ENCODE measurements at places on chromosomes 2 and 18. TPM values are rescaled to one million over a fixed set of nuclear protein-coding genes. Genes with fewer than 3 reads are reported as not detected.

The LCT gene
- total RNA-seq, result not detected

The MROH2A gene
- total RNA-seq, result not detected

GRCh38 chr2:47310801-47311560, 92.0 kb upstream of the MSH2 start:
- H3K36me3 ChIP-seq, result no peaks in the 10 kb centered on the region
- peak; percentile 85 for DNase-seq
- H3K4me3 ChIP-seq, result no peak overlapping the region
- H3K4me1 ChIP-seq, result peaks cover 27% of the 10 kb centered on the region
- H3K27me3 ChIP-seq, result no peaks in the 10 kb centered on the region

DNA sequence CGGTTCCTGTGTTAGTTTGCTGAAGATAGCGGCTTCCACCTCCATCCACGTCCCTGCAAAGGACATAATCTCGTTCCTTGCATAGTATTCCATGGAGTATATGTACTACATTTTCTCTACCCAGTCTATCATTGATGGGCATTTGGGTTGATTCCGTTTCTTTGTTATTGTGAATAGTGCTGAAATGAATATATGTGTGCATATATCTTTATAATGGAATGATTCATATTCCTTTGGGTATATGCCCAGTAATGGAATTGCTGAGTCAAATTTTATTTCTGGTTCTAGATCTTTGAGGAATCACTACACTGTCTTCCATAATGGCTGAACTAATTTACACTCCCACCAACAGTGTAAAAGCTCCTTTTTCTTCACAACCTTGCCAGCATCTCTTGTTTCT, 255.4 kb upstream of the CDH2 start:
- H3K36me3 ChIP-seq, result no peaks in the 10 kb centered on the region
- no peaks in the 10 kb centered on the region for H3K4me1 ChIP-seq
- no peaks in the 10 kb centered on the region for H3K27me3 ChIP-seq
- DNase-seq, result no peak
- H3K27ac ChIP-seq, result no peak overlapping the region

DNA sequence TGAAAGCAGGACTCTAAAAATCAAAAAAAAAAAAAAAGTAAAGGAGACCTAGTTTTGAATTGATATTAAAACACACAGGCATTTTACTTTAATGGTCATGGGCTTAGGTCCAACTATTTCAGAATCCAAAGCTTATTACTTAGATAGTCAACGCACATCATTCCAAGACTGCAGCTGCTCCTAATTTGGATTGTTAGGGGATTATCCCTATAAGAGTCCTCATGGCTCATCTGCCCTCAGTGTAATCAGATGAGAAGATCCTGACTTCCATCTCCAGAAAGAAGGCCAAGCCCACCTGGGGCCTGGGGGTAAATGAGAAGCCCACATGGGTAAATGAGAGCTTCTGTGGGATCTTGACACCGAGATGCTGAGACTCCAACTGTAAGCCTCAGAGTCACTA, 424.2 kb downstream of the NRXN1 start:
- no peak overlapping the region for H3K4me3 ChIP-seq
- H3K4me1 ChIP-seq, result no peaks in the 10 kb centered on the region
- H3K27ac ChIP-seq, result no peak overlapping the region

GRCh38 chr18:77369644-77370043, 120.0 kb downstream of the GALR1 start:
- H3K4me3 ChIP-seq, result no peak overlapping the region
- no peak overlapping the region for H3K27ac ChIP-seq

GRCh38 chr2:3238951-3239841, 138.4 kb downstream of the EIPR1 start:
- H3K36me3 ChIP-seq, result no peaks in the 10 kb centered on the region
- no peak overlapping the region for H3K27ac ChIP-seq
- H3K4me3 ChIP-seq, result no peak overlapping the region
- no peak for DNase-seq

DNA sequence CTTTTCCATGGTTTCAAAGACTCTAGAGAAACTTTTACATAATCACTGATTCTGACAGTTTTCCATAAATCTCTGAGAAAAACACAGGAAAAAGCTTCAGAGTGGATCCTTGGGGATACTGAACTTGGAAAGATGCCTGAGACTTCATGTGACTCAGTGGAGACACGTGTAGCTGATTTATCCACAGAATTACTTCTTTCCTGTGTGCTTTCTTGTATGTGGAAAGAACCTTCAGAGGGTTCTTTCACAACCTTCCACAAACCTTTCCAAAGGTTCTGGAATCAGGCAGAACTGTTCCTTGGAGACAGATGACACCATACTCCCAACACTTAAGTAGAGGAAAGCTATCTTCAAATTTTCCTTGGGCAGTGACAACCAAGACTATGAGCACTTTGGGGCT, 207.2 kb downstream of the RND3 start:
- H3K27ac ChIP-seq, result no peak overlapping the region
- H3K27me3 ChIP-seq, result no peaks in the 10 kb centered on the region
- no peaks in the 10 kb centered on the region for H3K36me3 ChIP-seq
- H3K4me3 ChIP-seq, result no peak overlapping the region
- peaks cover 6% of the 10 kb centered on the region for H3K4me1 ChIP-seq

- H3K4me1 ChIP-seq, result peaks cover 8% of the 10 kb centered on the region
- no peak overlapping the region for H3K27ac ChIP-seq
- H3K4me3 ChIP-seq, result no peak overlapping the region
- H3K36me3 ChIP-seq, result no peaks in the 10 kb centered on the region
- no peaks in the 10 kb centered on the region for H3K27me3 ChIP-seq
Observed at GRCh38 chr2:217672472-217672871, 330.3 kb downstream of the TNS1 start.

DNA sequence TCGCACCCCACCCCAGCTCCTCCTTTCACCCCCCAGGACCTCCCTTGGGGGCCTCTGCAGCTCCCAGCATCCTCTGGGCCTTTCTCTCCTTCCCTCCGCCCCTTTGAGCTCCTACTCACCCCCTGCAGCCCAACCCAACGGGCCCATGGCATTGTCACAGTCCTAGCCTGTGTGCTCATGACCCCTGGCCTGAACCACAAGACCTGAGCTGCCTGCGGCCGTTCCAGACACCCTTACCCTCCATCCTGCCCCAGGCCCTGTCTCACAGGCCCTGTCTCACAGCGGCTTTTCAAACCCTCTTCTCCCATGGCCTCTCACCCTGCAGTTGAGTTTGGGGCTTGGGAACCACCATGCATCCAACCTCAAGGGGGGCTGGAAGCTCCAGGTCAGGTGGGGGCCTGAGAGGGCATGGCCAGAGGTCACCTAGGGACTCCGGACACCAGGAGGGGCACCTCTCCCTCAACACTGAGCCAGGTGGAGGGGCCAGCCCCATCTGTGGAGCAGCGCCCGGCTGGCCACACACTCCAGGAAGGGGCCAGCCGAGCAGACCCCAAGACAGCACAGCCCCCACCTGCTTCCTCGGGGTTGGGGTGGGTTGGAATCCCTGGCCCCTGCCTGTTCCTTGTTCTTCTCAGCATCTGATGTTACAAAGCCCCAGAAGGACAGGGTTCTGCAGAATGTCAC, 6.9 kb downstream of the MAB21L4 start:
- no peak overlapping the region for H3K27ac ChIP-seq
- H3K36me3 ChIP-seq, result no peaks in the 10 kb centered on the region
- no peaks in the 10 kb centered on the region for H3K4me1 ChIP-seq
- no peaks in the 10 kb centered on the region for H3K27me3 ChIP-seq
- no peak overlapping the region for H3K4me3 ChIP-seq

DNA sequence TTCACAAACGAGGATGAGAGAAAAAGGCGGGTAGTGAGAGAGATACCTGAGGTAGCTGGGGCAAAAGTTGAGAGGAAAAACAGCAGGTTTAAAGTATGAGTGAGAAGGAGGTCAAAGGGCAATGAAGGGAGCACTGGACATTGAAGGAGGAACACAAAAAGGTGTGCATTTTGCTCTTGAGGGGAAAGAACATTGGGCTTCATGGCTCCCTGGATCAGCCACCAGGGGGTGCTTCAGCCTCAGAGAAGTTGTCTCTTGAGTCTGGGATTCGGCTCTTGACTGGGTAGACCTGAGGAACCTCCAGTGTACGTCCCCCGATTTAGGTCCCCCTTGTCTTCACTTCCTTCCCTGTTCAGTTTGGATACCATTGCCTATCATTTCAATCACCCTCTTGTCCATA, 128.5 kb downstream of the RAPGEF4 start:
- H3K27me3 ChIP-seq, result no peaks in the 10 kb centered on the region
- H3K4me3 ChIP-seq, result no peak overlapping the region
- peaks cover 10% of the 10 kb centered on the region for H3K4me1 ChIP-seq
- peak; percentile 69 for DNase-seq
- no peak overlapping the region for H3K27ac ChIP-seq
